Right hindlimb (tissue), 1 donor: ENCODE measurements at places on chromosomes 12 and 14.

DNA sequence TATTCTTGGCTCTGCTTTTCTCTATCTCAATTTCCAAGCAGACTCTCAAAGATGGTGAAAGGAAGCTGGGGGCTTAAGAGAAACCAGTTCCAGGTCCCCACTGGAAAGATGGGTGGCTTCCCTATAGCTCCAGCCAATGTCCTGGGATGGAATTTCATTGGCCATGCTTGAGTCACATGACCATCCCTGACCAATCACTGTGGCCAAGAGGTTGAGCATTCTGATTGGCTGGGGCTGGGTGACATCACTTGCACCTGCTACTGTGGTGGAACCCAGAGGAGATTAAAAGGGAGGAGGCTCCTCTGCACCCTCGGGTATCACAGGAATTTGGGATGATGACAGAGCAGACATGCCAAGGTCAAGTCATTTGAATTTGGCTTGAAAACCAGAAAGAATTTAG, 436.5 kb downstream of the TMEM132D start:
- DNase-seq: no peak

DNA sequence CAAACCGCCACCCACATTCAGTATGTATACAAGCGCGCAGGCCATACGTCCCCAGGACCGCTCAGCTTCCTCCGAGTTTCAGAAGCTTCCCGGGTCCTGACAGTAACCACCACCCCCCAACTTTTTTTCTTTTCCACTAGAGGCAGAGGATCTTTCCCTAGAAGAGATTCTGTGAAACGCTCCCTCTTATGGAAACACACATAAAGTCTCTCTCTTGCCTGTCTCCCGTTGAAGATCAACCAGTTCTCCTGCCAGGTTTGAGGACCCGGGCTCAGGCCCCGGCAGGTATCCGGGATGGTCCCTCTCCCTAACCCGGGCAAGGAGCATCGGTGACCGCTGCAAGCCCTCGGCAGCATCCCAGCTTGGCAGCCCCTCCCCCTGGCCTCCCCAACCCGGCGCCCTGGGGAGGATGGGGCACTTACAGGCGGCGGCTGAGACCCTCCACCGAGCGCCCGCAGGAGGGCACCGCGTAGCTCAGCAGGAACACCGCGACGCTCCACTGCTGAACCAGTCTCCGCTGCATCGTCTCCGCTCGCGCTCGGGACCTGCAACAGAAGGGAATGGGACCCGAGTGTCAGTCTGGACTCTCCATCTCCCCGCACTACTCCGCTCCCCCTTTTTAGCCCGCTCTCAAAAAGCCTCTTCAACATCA, 3.4 kb downstream of the PTHLH start:
- peak; percentile 45 for DNase-seq

DNA sequence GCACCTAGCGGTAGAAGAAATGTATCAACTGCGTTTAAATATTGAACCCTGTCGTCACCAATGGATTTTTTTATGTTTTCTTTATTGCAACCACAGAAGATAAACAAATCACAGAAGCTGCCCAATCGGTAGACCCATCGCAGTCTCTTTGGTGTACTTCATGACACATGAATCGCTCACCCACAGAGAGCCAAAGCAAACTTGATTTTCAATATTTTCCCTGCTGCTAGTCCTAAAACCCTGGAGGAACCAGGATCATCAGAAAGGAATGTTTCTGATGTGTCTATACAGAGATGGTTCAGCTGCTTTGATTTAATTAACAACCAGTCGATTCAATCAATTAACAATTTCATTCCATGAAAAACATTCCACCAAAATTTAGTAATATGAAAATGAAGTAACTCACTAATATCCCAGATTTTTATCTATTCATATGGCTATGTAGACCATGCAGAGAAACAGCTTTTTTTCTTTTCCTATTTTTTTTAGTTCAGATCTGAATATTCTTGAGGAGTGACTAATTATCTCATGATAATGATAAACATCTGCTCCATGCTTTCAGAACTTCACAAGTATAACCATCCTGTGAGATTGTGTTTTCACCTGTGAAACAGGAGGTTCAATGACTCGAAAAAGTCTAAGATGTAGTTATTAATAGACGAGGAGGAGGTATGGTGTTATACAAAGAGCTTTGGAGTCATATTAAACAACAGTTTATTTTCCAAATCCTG, 46.1 kb downstream of the DIO2 start:
- DNase-seq: no peak

DNA sequence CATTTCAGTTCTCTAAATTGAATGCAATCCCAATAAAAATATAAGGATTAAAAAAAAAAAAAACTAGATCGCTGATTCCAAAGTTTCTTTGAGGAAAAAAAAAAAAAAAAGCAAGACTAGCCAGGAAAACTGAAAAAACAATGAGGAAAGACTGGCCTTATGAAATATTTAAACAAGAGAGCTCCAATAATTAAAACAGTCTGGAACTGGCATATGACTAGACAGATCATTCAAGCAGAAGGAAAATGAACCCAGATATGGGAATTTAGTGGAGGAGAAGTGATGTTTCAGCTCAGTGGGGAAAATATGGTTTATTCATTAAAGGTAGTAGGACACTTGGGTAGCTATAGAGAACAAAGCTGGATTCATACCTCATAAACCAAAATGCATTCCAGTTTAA, 42.0 kb upstream of the TBC1D15 start:
- DNase-seq: no peak

DNA sequence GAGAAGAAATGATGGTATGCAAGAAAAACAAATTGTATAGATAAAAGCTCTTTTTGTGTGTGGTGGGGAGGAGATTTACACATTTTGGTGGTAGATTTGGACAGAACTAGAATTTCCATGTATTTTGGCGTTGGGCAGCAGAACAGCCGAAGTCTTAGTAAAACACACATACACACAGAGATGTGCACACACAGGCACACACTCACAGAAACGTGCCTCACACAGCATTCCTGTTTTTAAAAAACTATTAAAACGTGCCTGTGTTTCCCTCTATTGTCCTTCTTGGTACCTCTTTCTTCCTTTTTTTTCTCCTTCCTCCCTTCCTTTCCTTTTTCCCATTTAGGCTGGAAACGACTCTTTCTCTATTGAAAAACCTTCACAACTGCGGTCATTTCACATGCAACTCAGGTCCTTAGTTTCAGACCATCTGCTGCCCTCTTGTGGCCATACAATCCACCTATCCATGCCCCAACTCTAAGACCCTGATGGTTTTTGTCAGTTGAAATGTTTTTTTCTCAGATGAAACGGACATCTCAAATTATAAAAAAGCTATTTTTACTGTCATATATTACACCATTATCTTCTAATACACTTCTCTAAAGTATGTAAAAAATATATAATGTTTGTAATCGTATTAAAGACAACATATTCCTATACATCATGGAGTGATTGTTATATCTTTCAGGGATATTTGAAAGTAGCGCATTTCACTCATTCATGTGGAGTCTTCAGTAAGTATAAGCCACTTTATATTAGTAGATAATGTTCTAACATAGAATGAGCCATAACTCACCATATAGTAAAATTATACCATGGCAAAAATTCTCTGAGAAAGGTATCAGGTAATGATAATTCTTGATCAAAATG, 386.7 kb upstream of the NOVA1 start:
- DNase-seq: peak; percentile 53

DNA sequence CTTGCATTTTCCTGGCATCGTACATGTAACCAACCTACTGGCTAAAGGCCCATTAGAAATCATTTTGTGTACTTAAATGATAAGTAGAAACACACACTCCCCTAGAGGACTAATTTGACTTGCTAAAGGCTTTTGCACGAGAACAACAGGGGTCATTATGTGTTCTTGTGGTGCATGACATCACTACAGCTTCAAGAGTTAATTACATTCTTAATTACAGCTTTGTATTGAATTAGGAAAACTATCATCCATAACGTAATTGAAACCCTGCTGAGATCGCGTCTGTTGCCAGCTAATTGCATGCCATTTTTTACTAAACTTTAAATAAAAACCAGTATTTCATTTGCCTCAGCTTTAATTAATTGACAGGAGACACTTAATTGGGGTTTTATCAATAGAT, 51.4 kb downstream of the TMEM132C start:
- DNase-seq: no peak

GRCh38 chr14:71478542-71478941, 453.7 kb upstream of the RGS6 start:
- no peak for DNase-seq

DNA sequence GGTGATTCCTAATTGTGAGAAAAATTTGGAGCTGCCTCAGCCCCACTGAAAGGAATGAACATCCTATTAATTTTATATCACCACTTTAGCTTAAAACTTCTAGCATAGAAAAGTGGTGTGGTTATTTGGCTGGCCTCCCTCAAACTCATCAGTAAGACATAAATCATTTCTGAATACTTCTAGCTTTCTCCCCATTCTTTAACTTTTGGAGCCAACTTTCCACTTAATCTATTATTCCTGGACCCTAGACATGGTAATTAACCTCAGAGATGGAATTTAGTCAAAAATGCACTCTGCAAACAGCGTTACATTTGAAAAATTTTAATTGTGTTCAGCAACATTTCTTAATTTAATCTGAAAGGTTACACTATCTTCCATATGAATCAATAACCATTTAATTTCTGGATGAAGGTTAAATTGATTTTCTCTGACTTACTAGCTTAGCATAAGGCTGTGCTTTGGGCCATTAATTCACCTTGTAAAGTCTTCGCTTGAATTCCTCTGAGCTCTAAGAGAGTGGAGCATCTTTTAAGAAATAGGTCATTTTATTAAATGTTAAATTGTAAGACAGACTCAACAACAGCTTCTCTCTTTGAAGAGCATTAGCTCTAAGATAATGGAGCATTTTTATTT, 753.6 kb upstream of the STXBP6 start:
- DNase-seq: no peak

DNA sequence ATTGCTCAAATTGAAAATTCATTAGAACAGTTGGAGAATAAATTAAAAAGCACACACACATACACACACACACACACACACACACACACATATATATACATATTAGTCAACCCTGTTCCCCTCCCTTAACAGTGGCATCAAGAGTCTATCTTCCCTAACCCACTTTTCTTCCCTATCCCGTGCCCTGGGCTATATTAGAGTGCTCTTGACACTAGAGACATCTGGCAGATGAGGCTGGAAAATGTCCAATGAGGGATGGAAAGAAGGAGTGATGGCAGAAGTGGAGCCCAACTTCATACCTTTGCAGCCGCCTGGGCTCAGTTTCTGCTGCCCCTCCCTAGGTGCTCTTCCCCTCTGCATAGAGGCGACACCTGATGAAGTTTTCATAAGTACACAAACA, 172.4 kb upstream of the NUDT4 start:
- no peak for DNase-seq

- DNase-seq: no peak
These were observed 71.3 kb downstream of the FBXL14 start for GRCh38 chr12:1523046-1523445.

GRCh38 chr12:72214163-72214562, 58.0 kb upstream of the TRHDE start:
- no peak for DNase-seq

DNA sequence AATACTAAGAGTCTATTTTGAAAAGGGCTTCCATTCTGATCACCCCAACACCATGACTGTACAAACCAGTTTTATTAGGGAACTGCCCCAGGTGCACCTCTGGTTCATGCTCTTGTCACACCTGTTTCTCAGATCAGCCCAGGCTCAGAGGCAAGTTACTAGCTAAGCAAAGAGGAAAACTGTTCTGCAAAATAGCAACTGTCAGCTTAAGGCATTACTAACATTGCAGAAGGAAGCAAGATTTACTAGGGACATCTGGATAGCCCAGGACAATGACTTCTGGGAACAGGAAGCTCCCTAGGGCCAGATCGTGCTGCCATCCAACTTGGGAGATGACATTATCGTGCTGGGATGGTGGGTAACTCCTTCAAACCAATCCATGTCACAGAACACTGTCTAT, 30.1 kb downstream of the ANAPC7 start:
- DNase-seq: no peak

DNA sequence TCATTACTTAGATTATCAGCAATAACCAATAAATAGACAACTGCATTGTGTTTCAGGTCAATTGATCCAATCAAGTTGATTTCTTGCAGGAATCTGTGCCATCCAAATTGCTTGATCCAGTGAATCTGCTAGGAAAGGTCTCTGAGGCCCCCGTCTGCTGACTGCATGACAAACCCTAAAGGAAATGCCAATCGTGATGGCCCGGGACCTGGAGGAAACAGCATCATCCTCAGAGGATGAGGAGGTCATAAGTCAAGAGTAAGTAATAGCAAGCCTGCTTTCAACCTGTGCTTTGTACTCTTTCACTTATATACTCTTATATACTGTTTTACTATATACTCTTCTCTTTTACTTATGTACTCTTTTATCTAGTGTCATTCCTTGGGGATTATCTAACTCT, 1.9 kb downstream of the TTLL5 start:
- no peak for DNase-seq

DNA sequence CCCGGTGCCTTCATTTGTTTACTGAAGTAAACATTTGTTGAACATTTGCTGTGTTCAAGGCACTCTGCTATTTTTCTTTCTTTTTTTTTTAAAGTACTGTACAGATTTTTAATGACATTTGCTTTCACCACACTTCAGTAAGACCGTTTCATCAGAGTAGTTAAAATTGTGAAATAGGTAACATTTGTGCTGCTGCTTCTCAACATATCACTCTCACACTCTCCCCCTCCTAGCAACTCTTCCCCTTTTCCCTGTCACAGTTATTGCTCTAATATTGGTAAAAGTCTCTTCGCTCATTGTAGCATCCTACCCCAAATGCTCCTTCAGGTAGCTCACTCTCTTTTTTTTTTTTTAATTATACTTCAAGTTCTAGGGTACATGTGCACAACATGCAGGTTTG, 49.6 kb downstream of the SRGAP1 start:
- DNase-seq: no peak

DNA sequence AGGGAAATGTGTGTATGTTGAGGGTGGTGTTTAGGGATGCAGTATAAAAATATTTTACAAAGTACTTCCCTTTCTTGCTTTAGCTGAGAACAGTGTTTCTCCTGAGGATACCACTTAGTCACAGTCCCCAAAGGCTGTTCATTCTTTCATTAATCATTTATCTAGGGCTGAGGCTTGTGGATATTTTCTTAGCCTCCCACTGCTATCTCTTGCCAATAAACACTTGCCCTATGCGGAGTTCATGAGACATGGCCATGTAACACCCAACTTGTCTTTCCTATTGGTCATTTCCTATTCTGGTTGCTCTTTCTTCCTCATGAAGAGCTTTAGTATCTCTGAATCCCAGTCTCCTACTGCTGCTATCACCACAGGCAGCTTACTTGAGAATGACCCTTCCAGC, 75.1 kb downstream of the ETNK1 start:
- DNase-seq: no peak

- DNase-seq: no peak
These were observed 384.9 kb downstream of the SOX5 start for GRCh38 chr12:23564451-23565152.

GRCh38 chr12:46554460-46554859, 181.9 kb upstream of the SLC38A2 start:
- DNase-seq: no peak

GRCh38 chr12:51863933-51864832, 15.7 kb upstream of the FIGNL2 start:
- peak; percentile 79 for DNase-seq

GRCh38 chr14:76880449-76880848, 54.2 kb downstream of the LRRC74A start:
- DNase-seq: no peak
